ENCODE measurements at places on chromosomes 2 and 18.

DNA sequence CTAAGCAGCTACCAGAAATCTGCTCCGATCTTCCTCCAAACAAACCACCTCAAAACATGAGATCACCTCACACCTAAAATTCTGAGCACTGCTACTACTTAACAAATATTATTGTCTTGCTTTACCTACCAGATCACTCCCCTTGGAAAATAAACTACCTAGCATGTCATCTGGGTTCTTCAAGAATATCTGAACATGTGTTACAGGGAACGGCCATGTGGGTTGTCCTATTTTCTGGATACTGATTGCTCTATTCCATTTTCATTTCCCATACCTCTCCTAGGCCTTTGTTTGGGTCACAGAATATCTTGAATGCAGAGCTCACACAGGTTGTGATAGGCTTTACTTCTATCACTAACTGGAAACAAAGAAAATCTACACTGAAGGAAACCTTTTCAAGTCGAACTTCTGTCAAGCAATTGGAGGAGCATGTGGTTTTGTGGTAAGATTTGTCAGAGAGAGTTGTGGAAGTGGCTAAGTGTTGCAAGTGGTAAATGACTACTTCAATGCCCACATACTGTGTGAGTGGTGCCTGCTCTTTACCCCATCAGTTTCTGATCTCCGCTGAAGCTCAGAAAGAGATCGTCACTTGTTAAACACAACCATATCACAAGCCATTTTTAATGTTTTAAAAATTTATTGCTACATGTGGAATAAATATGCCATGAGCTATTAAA lies 739.1 kb upstream of the ZEB2 start:
- DNase-seq: peak; percentile 4

- DNase-seq: peak; percentile 21
Measured at GRCh38 chr2:216880509-216881184, 20.8 kb upstream of the TNP1 start.

GRCh38 chr2:112147382-112148168 lies 9.4 kb downstream of the FBLN7 start:
- no peak for DNase-seq

GRCh38 chr18:48795696-48796095 lies 155.1 kb downstream of the SMAD7 start:
- no peak for DNase-seq

DNA sequence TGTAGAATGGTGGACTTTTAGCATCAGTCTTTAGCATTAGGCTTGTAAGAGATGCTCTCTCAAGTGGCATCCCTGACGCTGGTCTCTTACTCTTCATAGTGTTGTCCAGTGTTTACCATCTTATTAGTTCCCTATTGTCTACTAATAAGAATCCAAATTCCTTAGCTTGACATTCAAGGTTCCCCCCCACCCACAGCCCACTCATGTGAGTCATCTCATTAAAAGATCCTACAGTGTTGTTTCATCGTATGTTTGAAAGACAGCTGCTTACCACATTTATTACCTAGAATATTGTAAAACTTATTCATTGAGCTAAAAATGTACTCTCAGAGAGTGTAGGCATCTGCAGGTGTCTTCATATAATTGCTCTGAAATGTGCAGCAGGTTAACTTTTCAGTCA lies 28.5 kb downstream of the EIF5B start:
- no peak for DNase-seq

- no peak for DNase-seq
Measured at GRCh38 chr2:173644146-173644545, 289.5 kb downstream of the CDCA7 start.

DNA sequence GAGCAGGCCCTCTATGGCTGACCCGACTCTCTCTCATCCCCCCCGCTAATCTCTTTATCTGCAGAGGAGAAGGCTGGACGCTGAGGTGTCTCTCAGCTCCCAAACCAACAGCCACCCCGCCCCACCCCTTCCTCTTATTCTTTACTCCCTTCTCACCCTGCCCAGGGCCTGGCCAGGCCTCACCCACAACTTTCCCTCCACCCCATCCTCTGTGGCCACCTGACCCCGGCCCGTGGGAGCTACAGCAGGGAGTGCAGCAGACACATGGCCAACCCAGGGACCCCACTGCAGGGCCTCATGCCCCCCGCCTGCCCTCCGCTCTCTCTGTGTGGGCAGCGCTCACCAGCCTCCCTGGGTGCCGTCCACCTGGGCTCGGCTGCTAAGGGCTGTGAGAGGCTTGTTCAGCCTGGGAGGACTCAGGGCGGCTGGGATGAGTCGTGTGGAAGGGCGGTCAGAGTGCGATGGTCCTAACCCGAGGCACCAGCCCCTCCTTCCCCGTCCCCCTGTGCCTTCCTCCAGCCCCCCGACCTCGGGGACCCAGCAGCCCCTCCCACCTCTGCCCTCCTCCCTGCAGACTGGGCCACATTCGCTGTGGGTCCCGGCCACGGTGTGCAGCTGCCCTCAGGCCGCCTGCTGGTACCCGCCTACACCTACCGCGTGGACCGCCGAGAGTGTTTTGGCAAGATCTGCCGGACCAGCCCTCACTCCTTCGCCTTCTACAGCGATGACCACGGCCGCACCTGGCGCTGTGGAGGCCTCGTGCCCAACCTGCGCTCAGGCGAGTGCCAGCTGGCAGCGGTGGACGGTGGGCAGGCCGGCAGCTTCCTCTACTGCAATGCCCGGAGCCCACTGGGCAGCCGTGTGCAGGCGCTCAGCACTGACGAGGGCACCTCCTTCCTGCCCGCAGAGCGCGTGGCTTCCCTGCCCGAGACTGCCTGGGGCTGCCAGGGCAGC lies 6.8 kb downstream of the NEU4 start:
- DNase-seq: no peak

DNA sequence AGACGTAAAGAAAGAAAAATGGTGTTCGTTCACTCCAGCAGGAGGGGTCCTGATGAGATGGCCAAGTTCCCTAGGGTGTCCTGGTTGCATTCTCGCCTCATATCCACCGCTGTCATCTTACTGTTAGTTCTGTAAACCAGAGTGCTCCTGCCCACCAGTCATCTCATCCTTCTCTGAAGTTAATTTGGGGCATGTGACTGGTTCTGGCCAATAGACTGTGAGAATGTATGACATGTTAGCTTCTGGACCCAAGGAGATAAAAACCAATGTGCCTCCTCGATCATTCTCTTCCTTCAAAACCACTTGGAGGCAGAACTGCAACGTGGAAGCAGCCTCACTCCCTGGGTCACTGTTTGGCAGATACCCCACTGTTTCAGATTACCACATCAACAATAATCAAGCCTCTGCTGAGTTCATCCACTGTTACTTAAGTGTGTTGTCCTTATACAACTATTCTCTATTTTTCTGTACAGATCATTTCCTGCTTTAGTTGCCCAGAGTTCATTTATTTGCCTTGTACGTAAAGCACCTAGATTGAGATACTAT lies 759.1 kb downstream of the TSN start:
- DNase-seq: no peak

- DNase-seq: no peak
Measured at GRCh38 chr2:61662990-61663389, 124.8 kb upstream of the XPO1 start.

- DNase-seq: no peak
Measured at GRCh38 chr18:2896990-2897389, 50.2 kb downstream of the EMILIN2 start.

DNA sequence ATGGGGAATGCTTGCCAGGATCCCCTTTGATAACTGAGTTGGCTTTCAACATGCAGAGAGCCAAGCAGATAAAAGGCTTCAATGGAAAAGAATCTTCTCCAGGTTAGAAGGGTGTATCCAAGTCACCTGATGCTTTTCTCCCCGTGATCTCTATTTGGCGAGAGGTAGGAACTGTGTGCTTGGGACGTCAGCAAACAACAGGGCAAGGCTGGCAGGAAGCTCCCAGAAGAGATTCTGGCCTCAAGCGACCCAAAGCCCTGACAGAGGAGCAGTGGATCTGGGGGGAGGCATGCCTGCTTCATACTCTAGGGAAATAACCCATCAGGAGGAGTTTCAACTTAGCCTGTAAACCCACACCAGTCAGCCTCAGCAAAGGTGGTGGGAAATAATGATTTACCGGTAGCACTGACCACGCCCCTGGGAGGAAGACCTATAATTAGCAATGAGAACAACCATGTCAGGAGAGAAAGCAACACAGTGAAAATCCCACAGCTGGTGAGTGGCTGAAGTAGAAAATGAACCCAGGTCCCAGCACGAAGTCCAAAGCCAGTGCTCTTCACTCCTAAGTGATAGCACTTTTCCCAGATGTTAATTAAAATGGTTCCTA lies 76.3 kb upstream of the SEC11C start:
- no peak for DNase-seq

DNA sequence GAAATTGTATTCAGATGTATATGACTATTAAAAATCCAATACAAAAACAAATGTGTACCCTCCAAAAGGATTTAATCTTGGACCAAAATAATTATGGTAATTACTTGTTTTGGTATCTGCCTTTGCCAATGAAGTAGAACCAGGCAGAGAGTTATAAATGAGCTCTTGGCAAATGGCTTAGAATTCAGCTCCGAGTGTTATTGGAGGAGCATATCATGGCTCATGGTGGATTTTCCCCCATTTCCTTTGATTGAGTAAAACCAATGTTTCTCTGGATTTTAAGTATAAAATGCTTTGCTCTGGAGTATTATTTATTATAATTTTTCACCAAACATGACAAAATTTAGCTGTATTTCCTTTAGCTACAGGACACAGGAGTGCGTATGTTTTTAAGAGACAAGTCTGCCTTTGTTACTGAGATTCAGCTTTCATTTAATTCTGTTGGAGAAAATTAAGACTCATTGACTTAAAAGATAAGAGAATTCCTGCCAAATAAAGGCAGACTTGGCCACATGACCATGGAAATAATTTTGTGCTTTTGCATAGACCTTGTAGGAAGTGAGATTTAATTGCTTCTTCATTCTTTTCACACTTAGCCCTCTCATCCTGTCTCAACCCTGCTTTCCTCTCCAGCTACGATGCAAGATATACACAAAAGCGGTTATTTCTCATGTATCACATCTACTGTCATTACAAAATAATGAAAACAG lies 281.0 kb upstream of the SOX11 start:
- no peak for DNase-seq

DNA sequence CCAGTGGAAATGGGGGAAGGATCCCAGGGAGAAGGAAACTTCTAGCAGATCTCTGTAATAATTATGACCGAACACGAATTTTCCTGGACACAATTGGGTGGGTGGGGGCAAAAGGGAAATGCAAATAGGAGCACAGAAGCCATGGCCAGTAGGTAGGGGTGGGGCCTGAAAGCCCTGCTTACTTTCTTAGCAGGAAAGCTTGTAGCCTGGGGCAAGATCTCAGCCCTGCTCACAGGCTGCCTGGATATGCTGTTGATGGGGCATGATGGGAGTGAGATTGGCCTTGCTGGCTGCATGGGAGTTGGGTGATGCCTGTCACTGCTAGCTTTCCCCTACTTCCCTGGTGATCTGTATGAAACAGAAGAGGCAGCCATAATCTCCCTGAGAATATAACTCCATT lies 45.9 kb upstream of the SPOPL start:
- DNase-seq: no peak

- DNase-seq: no peak
Measured at GRCh38 chr18:42177390-42177789, 222.4 kb downstream of the PIK3C3 start.

DNA sequence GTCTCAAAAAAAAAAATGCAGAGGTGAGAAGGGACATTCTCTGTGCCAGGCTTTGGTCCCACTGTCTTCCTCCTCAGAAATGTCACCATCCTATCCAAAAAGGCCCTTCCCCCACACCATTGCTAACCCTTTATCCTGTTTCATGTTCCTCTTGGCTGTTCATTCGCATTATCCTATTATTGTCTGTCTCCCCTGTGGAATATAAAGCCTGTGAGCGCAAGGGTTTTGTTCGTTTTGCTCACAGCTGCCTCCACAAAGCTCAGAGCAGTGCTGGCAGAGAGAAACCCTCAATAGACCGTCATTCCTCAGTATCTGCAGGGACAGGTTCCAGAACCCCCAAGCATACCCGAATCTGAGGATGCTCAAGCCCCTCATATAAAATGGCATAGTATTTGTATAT lies 91.8 kb downstream of the LOXHD1 start:
- no peak for DNase-seq

DNA sequence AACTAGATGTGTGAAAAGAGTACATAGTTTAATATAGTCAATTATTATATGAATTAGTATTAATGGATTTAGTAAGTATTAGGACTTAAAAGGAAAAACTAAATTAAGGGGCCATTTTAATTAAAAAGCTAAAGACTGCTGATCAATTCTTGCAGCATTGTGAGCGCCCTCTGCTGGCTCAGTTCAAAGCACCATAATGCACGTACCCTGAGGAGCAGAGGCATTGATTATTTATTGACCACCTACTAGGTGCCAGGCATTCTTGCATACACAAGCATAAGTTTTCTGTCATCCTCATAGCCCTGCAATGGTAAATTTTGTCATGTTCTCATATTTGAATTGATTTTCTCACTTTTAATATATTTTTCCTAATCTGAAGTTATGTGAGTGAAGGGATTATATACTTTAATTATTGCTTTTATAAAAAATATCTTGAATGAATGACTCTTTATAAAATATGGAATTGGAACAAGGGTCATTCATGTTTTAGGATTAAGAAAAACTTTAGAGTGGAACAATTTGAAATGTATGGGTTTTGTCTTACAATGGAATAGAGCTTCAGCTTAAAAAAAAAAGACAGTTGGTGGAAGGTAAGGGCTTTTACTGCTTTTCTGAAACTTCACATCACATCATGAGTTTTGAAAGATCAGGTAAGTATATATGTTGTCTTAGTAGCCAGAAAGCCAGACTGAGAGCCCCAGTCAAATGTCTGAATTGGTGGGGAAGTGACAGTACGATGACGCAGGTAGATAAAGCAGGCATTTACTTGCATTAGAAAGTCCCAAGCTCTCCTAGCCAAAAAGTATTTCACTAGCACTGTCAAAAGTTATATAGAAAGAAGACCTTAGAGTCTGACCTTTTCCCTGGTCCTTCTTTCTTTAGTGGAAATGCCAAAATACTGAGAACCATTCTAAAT lies 9.7 kb downstream of the ITGA4 start:
- DNase-seq: peak; percentile 92

DNA sequence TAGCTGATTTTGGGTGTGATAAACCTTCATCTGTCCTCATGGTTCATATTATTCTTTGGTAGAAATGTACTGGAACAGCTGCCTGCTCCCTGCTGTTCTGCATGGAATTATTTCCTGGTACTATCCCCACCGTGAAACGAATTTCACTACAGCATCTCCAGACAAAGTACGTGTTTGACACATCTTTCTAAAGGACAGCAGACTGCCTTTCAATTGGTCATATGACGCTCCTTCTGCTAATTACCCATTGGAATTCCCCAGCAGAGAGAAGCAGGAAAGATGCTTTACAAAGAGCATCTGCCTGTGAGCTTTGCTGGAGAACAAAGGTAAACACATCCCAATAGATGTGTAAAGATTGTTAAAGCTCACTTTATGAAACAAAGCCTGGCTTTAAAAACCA lies 4.4 kb upstream of the RFX8 start:
- no peak for DNase-seq

- no peak for DNase-seq
Measured at GRCh38 chr2:148726228-148726627, 81.7 kb downstream of the EPC2 start.
